SK-MEL-5 (cell line): ENCODE measurements at places on chromosomes 2 and 18.

GRCh38 chr2:23311186-23311585 is 73.8 kb upstream of the KLHL29 start:
- DNase-seq, result no peak

- DNase-seq, result no peak
Observed at GRCh38 chr2:175135862-175136261, 32.1 kb downstream of the ATF2 start.

- no peak for DNase-seq
Observed at GRCh38 chr2:70019096-70019495, 57.7 kb upstream of the ASPRV1 start.

- no peak for DNase-seq
Observed at GRCh38 chr2:47257946-47258348, 102.8 kb upstream of the STPG4 start.

DNA sequence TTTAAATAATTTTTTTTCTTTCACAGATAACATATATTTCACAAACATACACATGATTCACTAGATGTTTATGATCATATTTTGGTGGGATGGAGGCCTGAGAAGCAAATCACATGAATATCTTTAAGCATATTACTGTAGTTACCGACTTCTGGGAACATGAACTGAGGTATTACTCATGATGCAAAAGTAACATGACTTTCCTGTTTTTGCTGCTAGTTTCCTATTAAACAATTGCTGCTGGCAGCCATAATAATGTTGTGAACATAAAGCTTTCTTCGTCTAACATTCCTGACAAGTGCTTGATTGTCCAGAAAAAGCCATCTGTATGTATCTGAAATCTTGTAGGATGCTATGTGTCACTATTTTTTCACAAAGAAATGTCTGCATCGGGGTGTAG is 145.4 kb downstream of the MTX2 start:
- no peak for DNase-seq

GRCh38 chr2:218063486-218063885 is 5.6 kb upstream of the RUFY4 start:
- DNase-seq, result no peak

DNA sequence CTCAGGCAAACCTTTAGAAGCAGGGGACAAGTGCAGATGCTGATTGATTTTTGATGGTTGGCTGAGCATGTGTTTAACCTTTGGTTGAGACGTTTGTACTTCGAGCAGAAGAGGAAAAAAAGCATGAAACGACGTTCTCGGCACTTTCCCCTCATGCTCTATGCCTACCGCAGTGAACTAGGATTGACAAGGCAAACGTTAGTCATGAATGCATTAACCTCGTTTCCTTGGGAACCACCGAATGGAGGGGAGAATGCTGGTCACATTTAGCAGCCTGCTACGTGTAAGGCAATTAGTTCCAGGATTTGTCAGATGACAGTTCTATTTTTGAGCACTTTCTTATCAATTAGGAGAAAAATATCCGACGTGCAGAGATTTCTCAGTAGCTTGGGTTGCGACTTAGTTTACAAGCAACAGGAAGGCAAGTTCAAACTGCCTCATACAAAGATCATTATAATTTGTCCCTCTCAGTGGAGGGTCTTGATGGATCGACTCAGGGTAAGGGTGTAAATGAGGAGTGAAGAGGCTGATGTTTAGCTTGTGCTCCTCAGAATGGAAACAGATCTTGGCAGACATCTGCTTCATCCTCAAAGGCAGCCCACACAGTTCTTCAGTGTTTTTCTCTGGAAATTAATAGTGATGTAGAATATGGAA is 47.4 kb upstream of the GPR45 start:
- no peak for DNase-seq

DNA sequence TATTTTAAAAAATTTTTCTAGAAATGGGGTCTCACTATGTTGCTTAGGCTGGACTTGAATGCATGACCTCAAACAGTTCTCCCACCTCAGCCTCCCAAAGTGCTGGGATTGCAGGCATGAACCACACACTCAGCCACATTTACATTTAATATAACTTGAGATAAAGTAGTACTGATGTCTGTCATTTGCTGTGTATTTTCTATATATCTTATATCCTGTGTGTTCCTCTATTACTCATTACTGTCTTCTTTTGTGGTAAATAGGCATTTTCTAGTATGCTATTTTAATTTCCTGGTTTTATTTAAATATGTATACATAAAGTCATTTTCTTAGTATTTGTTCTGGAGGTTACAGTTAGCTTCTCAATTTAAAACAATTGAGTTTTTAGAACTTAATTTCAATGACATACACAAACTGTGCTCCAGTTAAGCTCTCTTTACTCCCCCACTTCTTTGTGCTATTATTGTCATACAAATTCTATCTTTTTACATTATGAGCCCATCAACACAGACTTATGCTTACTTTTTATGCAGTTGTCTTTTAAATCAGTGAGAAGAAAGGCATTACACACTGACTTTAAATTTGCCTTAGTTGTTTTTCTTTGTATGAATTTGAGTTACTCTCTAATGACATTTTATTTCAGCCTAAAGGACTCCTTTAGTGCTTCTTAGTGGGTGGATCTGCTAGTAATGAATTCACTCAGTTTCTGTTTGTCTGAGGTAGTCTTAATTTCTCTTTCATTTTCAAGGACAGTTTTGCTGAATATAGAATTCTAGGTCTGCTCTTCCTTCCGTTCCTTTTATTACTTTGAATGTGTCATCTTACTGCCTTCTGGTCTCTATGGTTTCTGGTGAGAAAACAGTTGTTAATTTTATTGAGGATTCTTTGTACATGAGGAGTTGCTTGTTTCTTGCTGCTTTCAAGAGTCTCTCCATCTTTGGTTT is 6.2 kb upstream of the INPP4A start:
- no peak for DNase-seq
